Retina (tissue), 1 donor: ENCODE measurements at places on chromosomes 2 and 18.

DNA sequence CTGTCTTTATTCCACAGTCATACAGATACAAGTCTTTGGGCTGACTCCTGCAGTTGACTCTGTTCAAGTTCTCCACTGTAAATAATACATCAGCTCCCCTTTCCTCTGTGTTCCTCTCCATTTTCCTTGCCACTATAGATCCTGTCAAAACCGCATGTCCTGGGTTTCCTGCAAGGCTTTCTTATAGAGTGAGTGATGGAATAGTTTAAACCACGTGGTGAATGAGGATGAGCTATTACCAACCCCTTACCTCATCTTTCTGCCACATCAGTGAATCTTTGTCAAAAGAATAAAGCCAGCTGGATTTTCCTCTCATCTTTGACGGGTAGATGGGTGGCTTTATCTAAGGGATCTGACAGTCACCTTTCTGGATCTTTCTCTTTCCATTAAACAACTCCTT is 3.9 kb upstream of the GALNT14 start:
- DNase-seq: no peak

GRCh38 chr18:10453806-10454680 is at the start of gene APCDD1:
Gene APCDD1, plus strand, starts transcription at chr18:10454635. Its CDS starts 347 bp downstream, at chr18:10454982.
- peak; percentile 77 for DNase-seq

DNA sequence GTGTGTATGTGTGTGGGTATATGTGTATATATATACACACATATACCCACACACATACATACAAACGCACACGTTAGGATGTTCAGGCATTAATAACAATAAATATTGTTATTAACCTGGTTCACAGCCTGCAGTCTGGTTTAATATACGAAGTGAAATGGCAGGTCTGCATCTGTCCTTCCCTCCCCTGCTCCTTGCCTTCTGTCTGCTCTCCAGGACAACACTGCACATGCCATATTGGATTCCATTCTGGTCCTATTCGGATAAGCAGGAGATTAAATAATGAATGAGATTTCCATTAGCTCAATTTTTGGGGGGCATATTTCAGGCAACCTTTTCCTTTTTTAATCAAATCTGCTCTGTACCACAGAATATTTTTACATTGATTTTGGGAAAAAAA is 158.0 kb downstream of the CELF4 start:
- no peak for DNase-seq

DNA sequence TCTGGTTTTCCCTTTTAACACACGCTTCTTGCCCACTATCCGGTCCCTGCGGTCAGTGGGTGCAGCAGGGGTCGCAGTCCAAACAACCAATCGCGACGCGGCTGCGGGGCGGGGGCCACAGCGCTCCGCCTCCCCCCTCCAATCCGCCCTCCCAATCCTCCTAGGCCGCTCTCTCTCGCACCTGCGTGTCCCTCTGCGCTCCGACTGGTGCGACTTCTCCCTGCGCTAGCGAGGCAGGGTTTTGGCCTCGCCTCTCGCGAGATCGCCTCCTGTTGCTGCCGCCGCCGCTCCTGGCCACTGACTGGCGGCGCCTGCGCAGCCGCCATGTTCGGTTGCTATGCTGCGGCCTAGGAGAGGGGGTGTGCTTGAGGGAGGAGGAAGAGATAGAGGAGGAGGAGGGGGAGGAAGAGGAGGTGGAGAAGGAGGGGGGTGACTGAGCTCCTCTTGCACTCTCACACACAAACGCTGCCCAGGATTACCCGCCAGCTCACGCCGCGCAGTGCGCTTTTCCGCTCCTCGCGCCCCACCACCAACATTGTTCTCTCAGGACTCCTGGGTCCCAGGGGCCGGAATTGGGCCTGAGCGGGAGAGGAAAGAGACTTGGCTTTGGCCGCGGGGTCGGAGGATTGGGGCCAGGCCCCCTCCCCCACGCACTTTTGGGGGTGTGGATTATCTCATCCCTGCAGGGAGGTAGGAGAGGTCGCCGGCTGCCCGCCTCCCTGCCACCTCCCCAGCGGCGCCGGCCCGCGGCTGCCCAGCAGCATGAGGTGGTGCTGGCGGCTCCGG is at the start of gene PTPN4:
TSS of gene PTPN4 (plus strand) at position 472 of the 786 bp plus-strand sequence. CDS start 49,932 bp downstream, outside the sequence.
- DNase-seq: peak; percentile 97

DNA sequence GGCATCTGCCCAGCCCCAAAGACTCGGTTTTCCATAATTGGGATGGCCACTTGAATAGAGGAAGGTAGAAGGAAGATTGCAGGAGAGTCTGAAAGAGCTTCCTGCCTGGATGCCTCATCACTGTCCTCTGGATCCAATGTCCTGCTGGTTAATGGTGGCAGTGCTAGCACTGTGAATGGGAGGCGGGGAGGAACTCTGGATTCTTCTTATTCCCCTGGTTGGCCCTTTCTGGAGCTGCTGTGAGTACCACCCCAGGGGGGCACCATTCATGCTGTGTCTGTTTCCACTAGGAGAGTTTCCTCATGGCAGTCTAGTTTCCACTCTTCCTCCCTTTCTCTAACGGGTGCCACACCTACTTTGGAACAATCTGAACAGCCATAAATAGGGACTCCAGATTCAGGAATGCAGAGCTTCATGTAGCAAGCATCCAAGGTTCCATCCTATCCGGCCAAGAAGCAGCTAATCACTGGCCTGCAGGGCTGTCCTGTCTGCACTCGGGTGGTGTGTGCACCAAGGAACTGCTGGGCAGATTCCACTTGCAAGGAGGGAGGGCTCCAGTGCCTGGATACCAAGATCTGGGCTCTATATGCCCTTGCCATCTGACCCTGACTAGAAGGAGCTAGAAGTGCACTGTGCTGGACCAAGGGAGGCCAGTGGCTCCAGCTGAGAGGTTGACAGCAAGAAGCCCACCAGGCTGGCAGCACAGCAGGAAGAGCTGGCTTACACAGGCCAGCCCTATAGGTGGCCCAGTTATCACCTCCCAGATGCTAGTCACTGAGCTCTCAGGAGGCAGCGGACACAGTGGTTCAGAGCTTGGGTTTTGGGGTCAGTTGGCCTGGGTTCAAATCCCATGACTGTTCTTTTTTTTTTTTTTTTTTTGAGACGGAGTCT is 4.6 kb upstream of the ATOH8 start:
- no peak for DNase-seq

DNA sequence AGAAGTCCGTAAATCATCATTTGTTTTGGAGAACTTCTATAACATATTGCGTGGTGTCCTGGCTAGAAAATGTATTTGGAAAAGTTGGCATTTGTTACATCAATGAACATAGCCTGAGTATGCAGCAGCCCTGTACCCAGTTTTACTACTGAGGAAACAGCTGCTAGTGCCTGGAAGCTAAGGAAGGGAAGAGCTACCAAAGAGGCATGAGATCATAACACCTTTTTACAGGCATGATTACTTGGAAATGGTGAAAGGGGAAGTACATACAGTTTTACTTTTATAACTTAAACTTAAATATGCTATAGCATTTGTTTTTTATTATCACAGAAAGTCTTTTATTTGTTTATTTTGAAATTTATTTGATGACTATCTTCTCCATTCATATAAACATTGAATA is 128.4 kb upstream of the MC4R start:
- no peak for DNase-seq

DNA sequence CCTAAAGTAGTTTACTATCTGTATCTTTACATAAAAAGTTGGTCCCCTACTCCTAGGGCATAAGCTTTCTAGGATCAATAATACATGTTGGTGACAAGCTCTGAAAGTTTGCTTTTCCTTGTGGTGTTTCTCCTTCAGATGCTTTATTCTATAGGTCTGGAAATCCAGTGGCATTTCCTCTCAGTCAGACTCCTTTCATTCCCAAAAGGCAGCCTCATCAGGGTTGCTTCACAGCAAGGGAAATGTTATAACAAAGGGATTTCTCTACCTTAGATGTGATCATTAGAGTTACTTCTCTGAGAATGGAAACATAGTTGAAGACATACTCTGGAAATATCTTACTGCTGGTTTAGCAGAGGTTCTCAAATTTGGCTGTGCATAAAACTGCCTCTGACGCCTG is 1072.4 kb upstream of the ZEB2 start:
- no peak for DNase-seq

GRCh38 chr2:187403568-187404260 is 44.3 kb downstream of the CALCRL start:
- no peak for DNase-seq
